ENCODE measurements at places on chromosomes 1 and 21. TPM values are rescaled to one million over a fixed set of nuclear protein-coding genes. Genes with fewer than 3 reads are reported as not detected.

LCE1E gene
- not detected for total RNA-seq

PRRX1 gene
- total RNA-seq, result 37.5 TPM

SYCP1 gene
- total RNA-seq, result not detected

GRCh38 chr1:180606155-180606554 lies 25.7 kb upstream of the XPR1 start:
- H3K27ac ChIP-seq, result no peak overlapping the region
- H3K4me1 ChIP-seq, result no peaks in the 10 kb centered on the region
- H3K4me3 ChIP-seq, result no peak overlapping the region
- H3K27me3 ChIP-seq, result no peaks in the 10 kb centered on the region
- DNase-seq, result no peak
- no peaks in the 10 kb centered on the region for H3K36me3 ChIP-seq

DNA sequence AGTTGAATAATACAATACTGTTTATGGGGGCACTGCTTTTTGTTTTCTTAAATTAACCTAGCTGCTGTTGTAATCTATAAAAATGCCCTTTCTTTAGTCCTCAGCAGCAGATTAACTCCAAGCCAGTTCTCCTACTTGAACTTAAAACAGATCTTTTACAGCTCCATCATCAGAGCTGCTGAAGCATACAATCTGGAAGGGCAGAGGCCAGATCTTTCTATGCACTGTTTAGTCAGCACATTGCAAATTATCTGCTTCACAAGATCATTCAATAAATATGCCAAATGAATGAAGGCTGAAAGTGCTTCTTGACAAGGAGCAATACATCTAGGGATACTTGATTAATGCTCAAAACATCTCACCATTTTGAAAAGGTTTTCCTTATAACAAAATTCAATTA lies 115.8 kb downstream of the PLPPR5 start:
- no peak overlapping the region for H3K4me3 ChIP-seq
- DNase-seq, result no peak
- H3K4me1 ChIP-seq, result no peaks in the 10 kb centered on the region
- no peak overlapping the region for H3K27ac ChIP-seq
- no peaks in the 10 kb centered on the region for H3K36me3 ChIP-seq

- H3K27me3 ChIP-seq, result no peaks in the 10 kb centered on the region
- DNase-seq, result no peak
- H3K27ac ChIP-seq, result no peak overlapping the region
- no peaks in the 10 kb centered on the region for H3K4me1 ChIP-seq
Observed at GRCh38 chr1:116580446-116581322, 9.9 kb upstream of the CD58 start.

GRCh38 chr1:45543581-45544417 lies 6.8 kb upstream of the AKR1A1 start:
- H3K36me3 ChIP-seq, result no peaks in the 10 kb centered on the region
- DNase-seq, result peak; percentile 64
- no peak overlapping the region for H3K4me3 ChIP-seq
- H3K4me1 ChIP-seq, result no peaks in the 10 kb centered on the region
- H3K27ac ChIP-seq, result peak overlapping the region; percentile 75

DNA sequence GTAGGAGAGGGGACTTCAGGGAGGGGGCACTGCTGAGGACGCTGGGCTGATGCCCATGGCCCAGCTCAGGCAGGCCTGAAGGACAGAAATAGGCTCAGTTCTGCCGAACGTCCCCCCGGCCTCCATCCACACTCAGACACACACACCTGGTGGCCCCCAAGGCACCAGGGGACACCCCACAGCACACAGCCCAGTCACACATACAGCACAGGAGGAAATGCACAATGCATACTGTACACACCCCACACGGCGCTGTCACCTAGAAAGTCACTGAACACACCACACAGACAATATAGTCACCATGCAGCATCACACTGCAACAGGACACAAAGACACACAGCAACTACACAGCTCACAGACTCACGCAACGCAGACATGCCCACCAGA lies 562 bp downstream of the SYTL1 start:
- no peak for DNase-seq
- peaks cover 9% of the 10 kb centered on the region for H3K4me1 ChIP-seq
- H3K27ac ChIP-seq, result no peak overlapping the region

DNA sequence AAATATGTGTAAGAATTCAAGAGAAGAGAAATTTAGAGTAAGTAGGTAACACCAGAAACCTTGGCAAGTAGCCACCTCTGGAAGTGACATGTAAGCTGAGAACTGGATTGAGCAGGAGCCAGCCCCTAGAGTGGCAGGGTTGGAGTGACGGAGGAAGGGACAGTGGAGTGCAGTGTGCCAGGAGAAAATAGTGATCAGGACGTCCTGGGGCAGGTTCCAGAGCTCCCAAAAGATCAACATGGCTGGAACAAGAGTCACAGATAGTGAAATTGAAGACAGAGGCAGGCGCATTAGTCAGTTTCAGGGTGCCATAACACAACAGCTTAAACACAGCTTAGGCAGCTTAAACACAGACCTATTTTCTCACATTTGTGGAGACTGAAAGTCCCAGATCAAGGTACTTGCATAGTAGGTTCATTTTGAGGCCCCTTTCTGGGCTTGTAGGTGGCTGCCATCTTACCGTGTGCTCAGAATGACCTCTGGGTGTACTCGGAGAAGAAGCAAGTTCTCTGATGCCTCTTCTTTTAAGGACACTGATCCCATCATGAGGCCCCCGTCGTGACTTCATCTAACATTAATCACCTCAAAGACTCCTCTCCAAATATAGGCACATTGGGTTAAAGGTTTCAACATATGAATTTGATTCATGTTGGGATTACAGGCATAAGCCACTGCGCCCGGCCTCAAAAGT lies 37.2 kb downstream of the GNPAT start:
- peaks cover 6% of the 10 kb centered on the region for H3K36me3 ChIP-seq
- no peak overlapping the region for H3K4me3 ChIP-seq
- no peak overlapping the region for H3K27ac ChIP-seq
- DNase-seq, result peak; percentile 79
